Activated naive CD4-positive, alpha-beta T cell treated with anti-CD3 and anti-CD28 coated beads for 36 hours (primary cell): ENCODE measurements at places on chromosomes 1 and 21.

DNA sequence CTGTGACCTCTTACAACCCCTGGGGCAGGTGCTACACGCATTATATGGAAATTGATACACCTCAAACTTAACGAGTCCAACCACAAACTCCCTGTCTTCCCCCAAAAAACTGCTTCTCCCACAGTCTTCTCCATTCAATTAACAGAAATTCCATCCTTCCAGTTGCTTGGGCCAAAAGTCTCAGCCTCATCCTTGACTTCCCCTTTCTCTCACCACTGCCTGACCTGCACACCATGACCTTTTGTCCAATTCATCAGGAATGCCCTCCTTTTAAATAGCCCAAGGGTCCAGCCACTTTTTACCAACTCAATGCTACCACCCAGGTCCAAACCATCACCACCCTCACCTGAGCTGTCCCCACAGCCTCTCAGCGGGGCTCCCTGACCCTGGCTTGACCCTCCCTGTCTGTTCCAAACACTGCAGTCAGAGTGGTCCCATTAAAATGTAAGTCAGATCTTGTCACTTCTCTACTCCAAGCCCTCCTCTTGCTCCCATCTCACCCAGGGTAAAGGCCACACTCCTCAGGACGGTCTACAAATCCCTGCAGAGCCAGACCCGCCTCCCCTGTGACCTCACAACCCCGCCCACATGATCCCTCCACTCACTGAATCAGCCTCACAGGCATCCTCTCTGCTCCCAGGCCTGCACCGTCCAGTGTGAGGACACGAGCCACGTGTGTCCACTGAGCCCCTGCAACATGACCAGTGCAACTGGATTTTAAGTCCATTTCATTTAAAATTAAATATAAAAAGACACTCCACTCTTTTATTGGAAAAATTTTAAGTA lies 18.5 kb downstream of the KCNN3 start:
- no peak for DNase-seq

- no peak for DNase-seq
These were observed 39.3 kb downstream of the PDE9A start for GRCh38 chr21:42692688-42693087.

- DNase-seq = no peak
These were observed 371.5 kb upstream of the VAMP3 start for GRCh38 chr1:7399514-7400125.

GRCh38 chr1:32883338-32884031 lies 2.8 kb upstream of the HPCA start:
- no peak for DNase-seq

DNA sequence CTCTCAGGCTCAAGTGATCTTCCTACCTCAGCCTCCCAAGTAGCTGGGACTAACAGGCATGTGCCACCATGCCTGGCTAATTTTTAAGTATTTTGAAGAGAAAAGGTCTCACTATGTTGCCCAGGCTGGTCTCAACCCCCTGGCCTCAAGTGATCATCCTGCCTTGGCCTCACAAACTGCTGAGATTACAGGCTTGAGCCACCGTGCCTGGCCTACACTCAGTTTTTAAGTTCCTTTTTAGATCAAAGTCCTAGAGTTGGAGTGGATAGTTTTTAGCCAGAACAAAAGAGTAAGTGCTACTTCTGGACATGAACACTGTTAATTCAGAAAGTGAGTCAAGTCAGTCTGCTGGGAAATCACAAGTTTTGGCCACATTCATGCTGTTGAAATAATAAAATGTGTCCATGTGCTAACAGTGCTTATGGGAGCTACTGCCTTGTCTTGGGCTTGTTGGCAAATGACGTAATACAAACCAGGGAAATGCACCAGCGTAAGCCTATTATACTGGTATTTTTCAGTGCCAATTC lies 84.2 kb downstream of the NDUFS5 start:
- DNase-seq = no peak

GRCh38 chr1:234619071-234619480 lies 9.1 kb upstream of the IRF2BP2 start:
- no peak for DNase-seq

- DNase-seq = no peak
These were observed 162.4 kb downstream of the PLPPR5 start for GRCh38 chr1:98842241-98842640.

- DNase-seq = no peak
These were observed 3.3 kb upstream of the MX2 start for GRCh38 chr21:41358193-41359166.

DNA sequence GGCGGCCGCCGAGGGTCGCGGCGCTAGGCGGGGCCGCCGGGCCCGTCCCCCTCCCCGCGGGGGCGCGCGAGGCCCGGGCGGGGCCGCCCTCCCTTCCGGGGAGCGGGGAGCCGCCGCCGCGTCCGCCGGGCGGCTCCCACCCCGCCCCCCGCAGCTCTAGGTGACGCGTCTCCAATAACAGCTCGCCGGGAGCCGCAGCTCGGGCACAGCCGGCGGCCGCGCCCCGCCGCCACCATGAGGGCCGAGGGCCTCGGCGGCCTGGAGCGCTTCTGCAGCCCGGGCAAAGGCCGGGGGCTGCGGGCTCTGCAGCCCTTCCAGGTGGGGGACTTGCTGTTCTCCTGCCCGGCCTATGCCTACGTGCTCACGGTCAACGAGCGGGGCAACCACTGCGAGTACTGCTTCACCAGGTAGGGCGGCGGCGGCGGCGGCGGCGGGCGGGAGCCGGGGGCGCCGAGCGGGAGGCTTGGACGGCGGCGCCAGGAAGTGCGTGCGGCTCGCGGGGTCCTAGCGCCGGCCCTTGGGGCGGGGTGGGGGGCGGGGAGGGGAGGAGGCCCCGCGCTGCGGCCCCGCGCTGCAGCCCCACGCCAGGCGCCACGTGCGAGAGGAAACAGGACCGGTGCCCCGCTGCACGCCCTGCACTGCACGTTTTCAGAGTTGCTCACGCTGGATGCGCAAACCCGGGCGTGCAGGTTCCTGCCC lies at the start of gene SMYD2:
Gene SMYD2, plus strand, starts transcription at position 139 of the 699 bp plus-strand sequence. Its CDS starts 96 bp downstream, at position 235.
- peak; percentile 66 for DNase-seq

DNA sequence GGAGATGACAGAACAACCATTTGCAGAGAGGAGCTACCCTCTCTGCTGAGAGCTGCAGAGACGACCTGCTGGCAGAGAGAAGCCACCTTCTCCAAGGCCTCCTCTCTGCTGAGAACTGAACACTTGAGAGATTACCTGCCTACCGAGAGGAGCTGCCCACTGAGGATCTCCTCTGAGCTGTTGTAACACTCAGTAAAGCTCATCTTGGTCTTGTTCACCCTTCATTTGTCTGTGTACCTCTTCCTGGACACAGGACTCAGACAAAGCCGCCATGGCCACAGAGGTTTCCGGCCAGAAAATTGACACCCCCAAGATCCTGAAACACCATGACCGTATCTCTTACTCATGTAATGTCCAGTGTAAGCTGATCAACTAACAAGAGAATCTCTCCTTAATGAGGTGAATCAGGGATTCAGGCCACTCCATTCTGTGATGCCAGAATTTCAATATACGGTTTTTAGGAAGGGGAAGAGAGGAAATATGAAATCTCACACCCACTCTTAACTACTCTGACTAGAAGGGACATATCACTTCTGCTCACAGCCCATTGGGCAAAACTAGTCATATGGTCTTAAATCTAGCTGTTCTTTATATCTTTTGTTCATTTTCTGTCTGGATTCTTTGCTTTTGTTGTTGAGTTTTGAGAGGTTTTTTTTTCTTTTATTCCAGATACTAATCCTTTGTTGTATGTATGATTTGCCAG lies 83.8 kb downstream of the RHOU start:
- DNase-seq = no peak

DNA sequence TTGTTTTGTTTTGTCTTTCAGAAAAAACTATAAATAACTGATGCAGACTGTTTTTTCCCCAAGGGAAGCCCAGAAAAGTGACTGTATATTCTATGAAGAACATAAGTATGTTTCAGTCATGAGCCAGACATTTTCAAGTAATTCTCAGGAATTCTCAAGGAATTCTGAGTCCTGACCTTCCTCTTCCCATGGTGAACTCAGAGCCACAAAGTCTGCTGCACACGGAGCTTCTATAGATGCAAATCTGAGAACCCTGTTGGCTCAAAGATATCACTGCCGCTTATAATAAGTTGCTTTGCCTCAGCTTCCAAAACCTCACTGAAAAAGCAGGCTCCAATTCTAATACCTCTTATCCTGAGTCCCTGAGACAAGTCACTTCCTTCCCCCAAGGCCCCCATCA lies 418.5 kb upstream of the RUNX1 start:
- no peak for DNase-seq

DNA sequence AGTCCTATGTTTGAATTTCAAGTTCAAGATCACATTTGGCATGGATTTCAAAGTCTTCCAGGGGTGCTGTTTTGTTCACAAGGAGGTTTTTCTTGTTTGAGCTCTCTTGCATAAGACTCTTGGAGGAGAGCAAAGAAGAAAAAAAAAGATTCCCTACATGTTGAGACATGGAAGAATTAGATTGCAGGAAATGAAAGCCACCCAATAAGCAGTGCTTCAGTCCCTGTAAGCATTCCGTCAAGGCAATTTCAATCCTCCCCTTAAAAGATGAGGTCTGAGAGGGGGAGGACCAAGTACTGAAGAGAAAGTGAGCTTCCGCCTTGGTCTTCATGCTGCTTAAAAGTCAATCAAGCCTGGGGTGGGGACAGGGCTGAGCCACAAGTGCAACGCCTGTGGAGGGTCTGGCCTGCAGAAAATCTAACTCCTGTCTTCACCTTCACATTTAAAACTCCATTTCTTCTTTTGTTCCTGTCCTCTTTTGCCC lies 50.2 kb downstream of the LPAR3 start:
- no peak for DNase-seq

DNA sequence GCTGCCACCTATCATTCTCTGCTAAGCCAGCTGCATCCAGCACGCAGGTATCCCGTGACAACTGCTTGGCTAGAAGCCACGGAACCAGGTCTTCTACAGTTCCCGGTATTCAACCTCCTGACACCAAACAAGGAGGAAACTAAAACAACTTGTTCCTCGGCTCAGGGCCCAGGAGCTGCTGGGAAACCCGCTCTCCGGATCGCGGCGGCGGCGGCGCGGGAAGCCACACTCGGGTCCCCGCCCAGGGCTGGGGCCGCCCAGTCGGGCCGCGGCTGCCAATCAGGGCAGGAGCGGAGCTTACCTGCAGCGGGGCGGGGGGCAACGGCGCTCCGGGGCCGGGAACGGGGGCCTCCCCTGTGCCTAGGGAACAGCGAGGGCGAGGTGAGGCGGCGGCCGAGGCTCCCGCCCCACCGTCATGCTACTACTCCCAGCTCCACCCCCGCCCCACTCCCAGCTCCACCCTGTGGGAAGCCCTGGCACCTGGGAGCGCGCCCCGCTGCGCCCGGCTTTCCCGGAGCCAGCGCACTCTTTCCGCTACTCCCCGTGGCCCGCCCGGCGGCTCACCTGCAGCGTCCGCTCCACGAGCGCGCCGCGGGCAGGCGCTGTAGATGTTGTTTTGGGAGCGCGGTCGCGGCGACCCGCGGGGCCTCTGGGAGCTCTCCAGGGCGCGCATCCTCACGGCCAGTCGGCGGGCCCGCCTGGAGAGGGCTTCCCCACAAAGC lies 12.1 kb downstream of the IL24 start:
- DNase-seq = peak; percentile 81

- no peak for DNase-seq
These were observed 32.8 kb downstream of the AKNAD1 start for GRCh38 chr1:108824051-108824450.
